Ovary (tissue), 10 donors: ENCODE measurements at places on chromosomes 1 and 21. TPM values are rescaled to one million over a fixed set of nuclear protein-coding genes. Genes with fewer than 3 reads are reported as not detected.

DNA sequence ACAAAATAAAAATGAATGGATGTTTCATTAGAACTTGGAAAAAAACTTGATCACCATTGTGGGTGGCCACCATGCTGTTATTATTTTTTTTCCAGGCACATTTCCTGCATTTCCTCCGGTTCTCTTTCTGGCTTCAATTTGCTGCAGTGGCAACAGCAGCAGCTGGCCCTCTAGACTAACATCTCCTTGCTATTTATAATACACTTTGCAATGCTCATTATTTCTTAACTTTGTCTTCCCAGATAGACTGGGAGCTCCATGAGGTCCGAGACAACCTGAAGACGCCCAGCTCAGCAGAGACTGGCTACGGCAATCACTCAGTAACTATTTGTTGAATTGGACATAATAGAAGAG, 53.4 kb upstream of the ATP5PO start:
- no peaks in the 10 kb centered on the region for H3K27me3 ChIP-seq
- no peaks in the 10 kb centered on the region for H3K36me3 ChIP-seq
- no peak for DNase-seq
- peaks cover 2% of the 10 kb centered on the region for H3K4me1 ChIP-seq
- no peak overlapping the region for H3K27ac ChIP-seq
- no peak overlapping the region for H3K4me3 ChIP-seq

DNA sequence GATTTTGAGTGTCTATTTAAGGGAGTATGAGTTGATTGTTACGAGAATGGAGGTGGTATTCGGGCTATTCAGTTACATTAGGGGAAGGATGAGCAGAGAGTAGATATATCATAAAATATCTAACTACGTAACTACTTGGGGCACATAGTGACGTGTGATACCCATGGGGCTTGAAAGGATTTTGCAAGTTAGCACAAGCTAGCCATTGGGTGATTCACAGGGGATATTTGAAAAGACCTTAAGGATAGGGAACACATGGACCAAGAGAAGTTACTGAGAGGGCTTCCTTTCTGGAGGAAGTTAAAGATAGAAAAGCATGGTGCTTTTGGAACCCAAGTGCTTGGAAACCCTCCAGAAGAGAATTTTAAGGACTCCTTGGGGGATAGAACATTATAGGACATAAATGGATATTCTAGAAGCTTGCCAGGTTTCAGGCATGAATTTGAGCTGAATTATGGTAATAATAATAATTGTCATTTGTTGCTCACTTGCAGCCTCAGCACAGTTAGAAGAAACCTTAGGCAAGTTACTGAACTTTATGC, 5.4 kb downstream of the DISP1 start:
- H3K27me3 ChIP-seq = no peaks in the 10 kb centered on the region
- no peak for DNase-seq
- no peak overlapping the region for H3K27ac ChIP-seq
- H3K36me3 ChIP-seq = no peaks in the 10 kb centered on the region
- no peak overlapping the region for H3K4me3 ChIP-seq
- H3K4me1 ChIP-seq = peaks cover 1% of the 10 kb centered on the region

The HLX gene
- total RNA-seq = 7.6 TPM

- H3K4me3 ChIP-seq = no peak overlapping the region
- DNase-seq = no peak
- no peaks in the 10 kb centered on the region for H3K36me3 ChIP-seq
- H3K27me3 ChIP-seq = no peaks in the 10 kb centered on the region
Observed at GRCh38 chr1:245356891-245357585, 202.3 kb downstream of the KIF26B start.

DNA sequence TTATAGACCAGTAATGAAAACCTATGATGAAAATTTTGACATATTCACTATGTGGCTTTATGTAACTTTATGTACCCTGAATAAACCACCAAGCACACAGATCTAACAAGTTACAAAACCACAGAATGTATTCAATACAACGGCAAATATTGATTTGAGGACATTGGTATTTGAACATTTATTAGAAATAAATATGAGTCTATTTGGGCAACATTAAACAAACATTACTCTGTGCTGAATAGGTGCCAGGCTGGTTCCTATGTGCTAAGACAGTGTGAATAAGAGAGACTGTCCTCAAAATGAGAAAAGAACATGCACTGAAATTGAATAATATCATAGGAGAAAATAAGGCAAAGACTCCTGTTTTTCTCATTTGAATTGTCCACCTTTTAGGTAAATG, 1341.2 kb downstream of the PLA2G4A start:
- H3K4me3 ChIP-seq = no peak overlapping the region
- no peaks in the 10 kb centered on the region for H3K27me3 ChIP-seq
- no peaks in the 10 kb centered on the region for H3K4me1 ChIP-seq
- no peak for DNase-seq
- no peaks in the 10 kb centered on the region for H3K36me3 ChIP-seq
- no peak overlapping the region for H3K27ac ChIP-seq

The SNX7 gene
- 17.4 TPM for total RNA-seq

The SMCP gene
- 0.35 TPM for total RNA-seq

- H3K27ac ChIP-seq = no peak within 1 kb of the TSS
- DNase-seq = no peak
- no peaks in the 10 kb centered on the region for H3K27me3 ChIP-seq
Observed at GRCh38 chr21:44612029-44612486, at the start of gene KRTAP10-8. KRTAP10-8 (plus strand) TSS chr21:44612079; CDS start chr21:44612101, 22 bp downstream.

The CLCA4 gene
- total RNA-seq = 0.22 TPM
